ENCODE measurements at places on chromosomes 11 and 22.
A peak's percentile ranks its signal among the peaks of the same experiment; 100 is the strongest.

DNA sequence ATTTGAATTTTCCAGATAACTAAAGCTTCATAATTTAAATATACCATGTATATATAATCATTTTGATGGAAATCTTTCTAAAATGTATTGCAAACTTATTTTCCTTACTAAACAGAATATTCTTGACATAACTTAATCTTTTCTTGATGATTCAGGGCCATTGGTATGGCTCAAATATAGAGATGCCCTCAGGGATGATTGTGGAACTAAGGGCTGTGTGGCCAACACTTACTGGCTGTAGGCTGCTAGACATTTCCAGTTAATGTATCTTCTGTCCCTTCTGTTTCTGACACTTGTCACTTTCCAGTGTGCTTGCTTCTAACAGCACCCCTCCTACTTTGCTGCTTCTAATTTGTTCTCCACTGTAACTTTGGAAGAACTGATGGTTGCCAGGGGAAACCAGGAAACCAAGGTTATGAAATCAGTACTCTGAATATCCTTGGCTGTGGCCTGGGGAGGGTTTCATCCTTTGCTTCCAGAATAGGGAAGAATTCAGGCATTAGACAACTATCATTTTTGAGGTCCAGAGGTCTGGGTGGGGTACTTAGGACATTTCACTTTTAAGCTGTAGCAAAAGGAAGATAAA lies 697.2 kb downstream of the ETS1 start:
- DNase-seq, result no peak

DNA sequence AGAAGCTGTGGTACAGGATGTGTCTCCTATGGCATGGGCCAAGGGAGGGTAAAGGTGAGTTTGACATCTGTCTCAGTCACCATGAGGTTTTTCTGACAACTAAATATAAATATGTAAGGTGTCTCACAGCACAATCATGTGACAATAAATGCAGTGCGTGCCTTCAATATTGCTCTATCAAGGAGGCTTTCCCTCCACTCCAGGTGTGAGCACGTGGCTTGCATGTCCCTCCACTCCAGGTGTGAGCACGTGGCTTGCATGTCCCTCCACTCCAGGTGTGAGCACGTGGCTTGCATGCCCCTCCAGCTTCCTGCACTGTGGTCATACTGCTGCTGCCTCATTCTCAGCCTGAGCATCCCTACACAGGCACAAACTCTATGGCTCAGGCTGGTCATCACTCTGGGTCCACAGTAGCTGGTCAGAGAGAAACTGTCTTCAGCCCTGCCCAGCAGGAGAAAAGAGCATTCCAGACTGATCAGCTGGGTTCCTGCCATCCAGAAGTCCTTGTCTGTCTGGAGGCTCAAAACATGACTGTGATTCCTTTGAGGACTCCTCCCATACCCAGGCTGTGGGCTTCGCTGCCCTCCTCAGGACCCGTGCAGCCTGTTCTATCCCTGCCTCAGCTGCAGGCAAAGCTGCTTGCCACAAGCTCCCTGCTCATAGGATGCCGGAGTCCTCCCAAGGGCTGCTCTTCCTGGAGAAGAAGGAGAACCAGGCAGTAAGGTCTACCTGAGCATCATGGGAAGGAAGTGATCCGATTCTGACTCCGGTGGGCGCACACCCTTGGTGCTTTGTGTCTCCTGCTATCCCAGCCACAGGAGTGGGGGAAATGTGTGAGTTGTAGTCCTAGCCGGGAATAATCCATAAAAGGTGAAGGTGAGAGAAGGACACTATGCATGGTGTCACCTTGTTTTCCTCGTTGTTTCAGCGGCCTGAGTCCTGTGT lies 33.4 kb upstream of the VPREB1 start:
- DNase-seq, result no peak

GRCh38 chr11:15655552-15655951 lies 540.8 kb downstream of the INSC start:
- DNase-seq, result no peak

DNA sequence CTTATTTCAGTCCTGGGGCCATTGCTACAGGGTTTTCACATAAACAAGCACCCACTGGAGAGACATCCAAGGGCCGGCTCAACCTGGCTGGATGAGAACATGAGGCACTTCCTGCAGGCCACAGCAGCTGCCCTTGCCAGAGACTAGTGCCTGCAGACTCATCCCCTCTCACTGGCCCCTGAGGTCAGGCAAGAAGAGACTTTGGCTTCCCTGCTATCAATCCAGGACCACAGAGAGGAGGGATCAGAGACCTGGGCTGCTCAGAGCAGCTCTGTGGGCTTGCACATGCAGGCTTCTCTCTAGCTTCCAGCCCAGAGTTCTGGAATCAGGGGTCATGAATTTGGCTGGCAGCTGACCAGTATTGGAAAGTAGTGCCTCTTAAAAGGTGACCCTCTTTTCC lies 79.5 kb downstream of the CABIN1 start:
- no peak for DNase-seq

DNA sequence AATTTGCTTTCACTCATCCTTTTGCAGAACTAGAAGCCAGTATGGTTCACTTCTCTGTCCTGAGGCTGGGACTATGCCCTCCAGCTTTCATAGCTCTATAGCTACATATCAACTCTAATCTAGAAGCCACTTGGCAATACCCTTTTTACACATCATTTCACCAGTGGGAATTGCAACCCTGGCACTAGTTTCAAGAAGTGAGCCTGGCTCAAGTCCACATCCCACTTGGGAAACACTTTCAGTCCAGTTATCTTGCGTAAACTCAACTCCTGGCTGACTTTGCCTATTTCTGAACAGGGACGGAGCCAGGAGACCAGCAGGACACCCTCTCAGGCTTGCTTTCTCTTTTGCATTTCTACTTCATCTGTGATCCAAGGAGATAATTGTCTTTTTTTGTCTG lies 19.9 kb upstream of the FAT3 start:
- no peak for DNase-seq

DNA sequence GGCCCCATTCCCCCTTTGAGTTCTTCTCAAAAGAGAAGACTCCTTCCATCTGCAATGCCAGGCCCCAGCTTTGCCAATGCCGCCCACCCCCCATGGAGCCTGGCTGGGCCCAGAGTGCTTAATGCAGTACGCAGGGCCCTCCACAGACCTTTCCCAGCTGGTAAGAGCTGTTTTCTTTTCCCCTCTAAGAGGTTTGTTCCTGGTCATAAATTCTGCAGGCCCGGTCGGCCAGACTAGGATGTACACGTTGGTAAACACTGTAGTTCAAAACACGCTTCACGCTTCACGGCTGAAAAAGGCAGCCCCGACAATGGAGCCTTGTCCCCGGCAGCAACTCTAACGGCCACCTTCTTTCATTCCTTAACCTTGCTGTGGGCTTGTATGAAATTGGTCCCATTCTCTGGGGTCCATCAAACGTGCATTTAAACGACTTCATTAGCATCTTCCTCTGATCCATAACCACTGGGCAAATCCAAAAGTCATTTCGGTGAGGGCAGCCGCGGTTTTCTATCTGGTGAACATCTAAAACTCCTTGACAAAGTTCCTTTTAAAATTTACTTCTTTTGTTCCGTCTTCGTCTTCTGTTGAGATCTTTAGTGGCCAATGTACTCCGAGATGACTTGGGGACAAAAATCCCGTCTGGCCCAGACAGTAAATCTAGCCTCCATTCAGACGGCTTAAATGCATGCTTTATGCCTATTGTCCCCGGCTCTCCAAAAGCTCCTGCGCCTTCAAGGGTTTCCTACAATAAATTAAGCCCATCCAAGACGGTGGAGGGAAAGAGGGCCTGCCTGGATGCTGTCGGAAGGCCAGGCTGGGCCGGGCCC lies 60.0 kb upstream of the MYEOV start:
- DNase-seq, result no peak

DNA sequence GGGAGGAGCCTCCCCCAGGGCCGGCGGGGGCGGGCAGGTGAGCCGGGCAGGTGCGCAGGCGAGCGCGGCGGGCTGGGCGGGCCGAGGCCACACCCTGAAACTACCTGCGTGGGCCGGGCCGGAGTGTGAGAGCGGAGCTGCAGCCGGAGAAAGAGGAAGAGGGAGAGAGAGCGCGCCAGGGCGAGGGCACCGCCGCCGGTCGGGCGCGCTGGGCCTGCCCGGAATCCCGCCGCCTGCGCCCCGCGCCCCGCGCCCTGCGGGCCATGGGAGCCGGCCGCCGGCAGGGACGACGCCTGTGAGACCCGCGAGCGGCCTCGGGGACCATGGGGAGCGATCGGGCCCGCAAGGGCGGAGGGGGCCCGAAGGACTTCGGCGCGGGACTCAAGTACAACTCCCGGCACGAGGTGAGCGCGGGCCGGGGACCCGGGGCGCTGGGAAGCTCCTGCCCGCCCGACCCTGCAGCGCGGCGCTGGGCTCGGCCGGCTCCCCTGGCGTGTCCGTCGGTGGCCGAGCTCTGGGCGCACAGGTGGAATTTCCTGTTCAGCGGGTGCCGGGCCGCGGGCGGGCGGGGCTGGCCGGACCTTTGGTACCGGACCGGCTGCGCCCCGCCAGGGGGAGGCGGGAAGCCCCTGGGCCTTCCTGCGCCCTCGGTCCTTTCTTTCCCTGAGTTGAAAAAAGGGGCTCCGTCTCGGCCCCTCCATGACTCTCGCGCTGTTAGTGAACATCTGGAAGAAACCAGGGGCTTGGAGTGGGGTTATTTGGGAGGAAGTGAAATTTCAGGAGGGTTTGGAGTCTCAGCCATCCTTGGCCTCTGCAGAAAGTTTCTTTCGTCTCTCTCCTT lies at the start of gene ST14:
Gene ST14 (plus strand): TSS at position 126 of the 841 bp plus-strand sequence. CDS start 198 bp downstream, at position 324.
- DNase-seq, result no peak

DNA sequence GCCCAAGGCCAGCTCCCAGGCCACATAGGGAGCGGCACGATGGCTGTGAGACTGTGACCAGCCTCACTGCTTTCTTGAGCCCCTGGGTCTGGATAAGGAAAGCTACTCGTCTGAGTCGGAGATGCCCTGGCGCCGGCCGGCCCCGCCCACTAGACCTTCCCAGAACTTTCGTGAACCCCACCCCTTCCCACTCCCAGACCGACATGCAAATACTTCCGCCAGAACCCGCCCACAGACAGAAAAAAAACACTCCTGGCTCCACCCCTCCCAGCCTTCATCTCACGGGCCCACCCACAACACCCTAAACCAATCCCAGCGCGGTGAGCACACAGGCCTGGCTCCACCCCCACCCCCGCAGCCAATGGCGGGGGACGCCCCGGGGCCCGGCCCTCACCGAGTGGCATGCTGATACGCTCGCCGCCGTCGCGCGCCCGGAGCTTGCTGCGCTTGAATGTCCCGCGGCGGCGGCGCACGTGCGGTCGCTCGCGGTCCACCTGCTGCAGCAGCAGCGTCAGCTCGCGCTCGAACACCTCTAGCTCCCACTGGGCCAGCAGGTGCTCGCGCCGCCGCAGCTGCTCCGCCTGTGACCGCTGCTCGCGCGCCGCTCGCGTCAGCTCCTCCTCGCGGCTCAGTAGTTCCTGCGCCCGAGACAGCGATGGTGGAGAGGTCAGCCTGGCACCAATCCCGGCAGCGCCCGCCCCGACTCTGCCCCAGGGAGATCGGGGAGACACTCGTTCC lies 7.0 kb downstream of the MAP3K11 start:
- no peak for DNase-seq

DNA sequence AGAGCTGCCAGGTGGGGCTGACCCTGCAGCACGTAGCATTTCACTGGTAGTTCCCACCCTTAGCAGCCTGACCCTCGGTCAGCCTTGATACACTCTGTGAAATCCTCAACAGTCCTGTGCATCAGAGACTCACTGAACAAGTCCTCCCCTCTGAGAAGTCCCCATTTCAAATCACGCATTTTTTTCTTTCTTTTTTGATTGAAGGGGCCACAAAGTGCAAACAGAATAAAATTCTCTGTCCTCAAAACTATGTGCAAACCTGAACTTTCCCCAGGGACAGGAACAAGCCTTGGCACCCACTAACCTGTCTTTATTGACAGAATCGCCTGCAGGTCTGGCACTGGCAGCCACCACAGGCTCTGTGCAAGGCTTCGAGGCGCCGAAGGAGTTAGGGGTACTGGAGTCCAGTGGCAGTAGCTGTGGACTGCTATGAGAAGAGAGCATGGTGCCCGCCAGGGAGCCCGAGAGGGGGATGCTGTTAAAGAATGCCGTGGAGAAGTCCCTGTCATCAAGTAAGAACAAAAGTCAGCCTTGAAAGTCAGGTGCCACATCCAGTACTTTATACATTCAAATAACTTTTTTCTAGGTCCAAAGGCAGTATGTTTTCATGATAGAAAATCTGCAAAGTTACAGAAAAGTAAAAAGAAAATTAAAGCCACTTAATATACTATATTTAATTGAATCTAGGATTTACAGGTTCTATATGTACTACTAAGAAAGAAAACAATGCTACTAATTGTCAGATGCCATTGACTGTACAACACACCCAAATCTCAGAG lies 53.8 kb downstream of the HIRA start:
- DNase-seq, result no peak

- DNase-seq, result no peak
Observed at GRCh38 chr22:22082960-22083359, 100.4 kb upstream of the TOP3B start.

GRCh38 chr22:47245786-47246185 lies 483.3 kb downstream of the TBC1D22A start:
- no peak for DNase-seq

GRCh38 chr11:69164824-69165223 lies 9.1 kb downstream of the SMIM38 start:
- no peak for DNase-seq

DNA sequence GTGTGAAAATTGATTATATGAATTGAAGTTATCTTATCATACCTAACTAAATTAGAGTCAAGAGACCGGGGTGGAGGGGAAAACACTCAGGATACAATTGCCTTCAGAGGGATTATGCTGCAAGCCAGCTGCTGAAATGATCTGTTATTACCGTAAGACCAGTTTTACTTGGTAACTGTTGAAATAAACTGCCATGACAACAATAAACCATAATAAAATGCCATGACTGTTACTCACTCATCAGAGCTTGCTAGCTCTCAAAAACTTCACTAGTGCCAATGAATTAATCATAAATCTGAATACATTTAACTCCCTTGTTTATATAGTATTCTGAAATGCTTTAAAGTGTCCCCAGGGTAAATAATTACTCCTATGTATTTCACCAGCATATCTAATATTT lies 68.2 kb downstream of the CASP12 start:
- DNase-seq, result no peak

- DNase-seq, result no peak
Observed at GRCh38 chr11:10866893-10867331, 9.1 kb upstream of the ZBED5 start.

DNA sequence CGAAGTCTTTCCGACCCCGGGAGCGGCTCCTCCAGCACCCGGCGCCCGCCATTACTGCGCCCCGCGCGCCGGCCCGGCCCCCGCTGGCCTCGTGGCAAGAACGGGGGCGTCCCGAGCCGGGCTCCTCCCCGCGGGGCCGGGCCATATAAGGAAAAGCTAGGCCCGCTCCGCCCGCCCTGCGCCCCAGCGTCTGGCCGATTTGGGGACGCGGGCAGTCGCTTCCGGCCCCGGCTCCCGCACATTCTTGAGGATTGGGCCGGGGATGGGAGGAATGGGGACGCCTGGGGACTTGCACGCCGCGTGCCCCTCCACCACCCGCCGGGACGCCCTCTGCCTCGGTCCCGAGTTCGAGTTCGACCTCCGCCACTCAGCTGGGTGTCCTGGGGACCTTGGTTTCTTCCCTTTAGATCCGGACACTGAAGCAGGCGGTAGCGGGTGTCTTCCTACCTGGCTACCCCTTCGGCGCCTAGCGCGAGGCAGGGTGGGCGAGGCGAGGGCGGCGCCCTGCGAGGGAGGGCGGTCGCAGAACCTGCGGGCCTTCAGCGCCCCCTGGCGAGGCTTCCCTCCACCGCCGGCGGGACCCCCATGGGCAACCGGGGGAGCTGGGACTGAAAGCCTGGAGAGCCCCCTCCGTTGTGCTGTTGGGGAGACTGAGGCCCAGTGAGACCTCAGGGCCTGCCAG lies 3.8 kb downstream of the SMTN start:
- peak; percentile 73 for DNase-seq
